PC-3 (cell line): ENCODE measurements at places on chromosomes 16 and 17. TPM values are rescaled to one million over a fixed set of nuclear protein-coding genes. Genes with fewer than 3 reads are reported as not detected.

Gene CCR7
- 0.12 TPM in 1 of 2 replicates, not detected in the other for total RNA-seq

- peaks cover 11% of the 10 kb centered on the region for H3K4me1 ChIP-seq
- H3K36me3 ChIP-seq = no peaks in the 10 kb centered on the region
- no peak overlapping the region for H3K27ac ChIP-seq
- H3K27me3 ChIP-seq = no peaks in the 10 kb centered on the region
- DNase-seq = no peak
These were observed 356.4 kb downstream of the FOXL1 start for GRCh38 chr16:86934581-86935375.

- H3K27me3 ChIP-seq = peaks cover 34% of the 10 kb centered on the region
- DNase-seq = no peak
- H3K4me1 ChIP-seq = peaks cover 5% of the 10 kb centered on the region; the same call in 1 of the 2 replicates
- H3K27ac ChIP-seq = no peak overlapping the region
These were observed 9.4 kb downstream of the LPO start for GRCh38 chr17:58247511-58248363.

DNA sequence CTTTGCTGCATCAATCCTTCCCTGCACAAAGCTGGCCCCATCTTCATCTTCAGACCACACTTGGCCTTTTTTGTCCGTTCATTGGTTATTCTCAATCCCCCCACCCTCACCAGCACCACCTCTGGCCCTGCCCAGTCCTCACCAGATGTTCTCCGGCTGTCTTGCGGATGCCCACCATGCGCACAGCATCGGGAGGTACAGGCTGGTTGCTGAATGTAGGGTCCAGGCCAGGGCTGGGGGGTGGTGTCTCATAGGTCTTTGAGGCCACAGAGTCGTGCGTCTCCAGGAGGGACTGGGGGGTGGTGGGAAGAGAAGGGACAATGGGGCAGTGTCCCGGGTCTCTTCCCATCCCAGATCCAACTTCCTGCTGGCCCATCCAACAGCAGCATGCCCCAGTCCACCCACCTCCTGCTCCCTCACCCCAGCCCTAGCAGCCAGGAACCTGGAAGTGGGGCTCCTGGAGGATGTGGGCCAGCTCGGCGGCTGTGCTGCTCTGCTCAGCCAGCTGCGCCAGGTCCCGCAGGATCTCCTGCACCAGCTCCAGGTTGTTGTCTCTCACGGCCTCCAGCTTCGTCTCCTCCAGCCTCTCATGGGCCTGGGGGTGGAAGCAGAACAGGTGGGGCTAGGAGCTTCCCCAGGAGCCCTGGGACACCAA lies 24.4 kb downstream of the MPP2 start:
- H3K4me1 ChIP-seq = peaks cover 6% of the 10 kb centered on the region; the same call in 1 of the 2 replicates
- no peak overlapping the region for H3K27ac ChIP-seq
- no peak overlapping the region for H3K4me3 ChIP-seq
- H3K27me3 ChIP-seq = no peaks in the 10 kb centered on the region

Gene TAT
- total RNA-seq = not detected in 2 replicates

Gene GRAP
- not detected in 2 replicates for total RNA-seq
